ENCODE measurements at places on chromosomes 3 and 15.

GRCh38 chr3:140630866-140631265 lies 47.0 kb upstream of the TRIM42 start:
- DNase-seq = no peak

DNA sequence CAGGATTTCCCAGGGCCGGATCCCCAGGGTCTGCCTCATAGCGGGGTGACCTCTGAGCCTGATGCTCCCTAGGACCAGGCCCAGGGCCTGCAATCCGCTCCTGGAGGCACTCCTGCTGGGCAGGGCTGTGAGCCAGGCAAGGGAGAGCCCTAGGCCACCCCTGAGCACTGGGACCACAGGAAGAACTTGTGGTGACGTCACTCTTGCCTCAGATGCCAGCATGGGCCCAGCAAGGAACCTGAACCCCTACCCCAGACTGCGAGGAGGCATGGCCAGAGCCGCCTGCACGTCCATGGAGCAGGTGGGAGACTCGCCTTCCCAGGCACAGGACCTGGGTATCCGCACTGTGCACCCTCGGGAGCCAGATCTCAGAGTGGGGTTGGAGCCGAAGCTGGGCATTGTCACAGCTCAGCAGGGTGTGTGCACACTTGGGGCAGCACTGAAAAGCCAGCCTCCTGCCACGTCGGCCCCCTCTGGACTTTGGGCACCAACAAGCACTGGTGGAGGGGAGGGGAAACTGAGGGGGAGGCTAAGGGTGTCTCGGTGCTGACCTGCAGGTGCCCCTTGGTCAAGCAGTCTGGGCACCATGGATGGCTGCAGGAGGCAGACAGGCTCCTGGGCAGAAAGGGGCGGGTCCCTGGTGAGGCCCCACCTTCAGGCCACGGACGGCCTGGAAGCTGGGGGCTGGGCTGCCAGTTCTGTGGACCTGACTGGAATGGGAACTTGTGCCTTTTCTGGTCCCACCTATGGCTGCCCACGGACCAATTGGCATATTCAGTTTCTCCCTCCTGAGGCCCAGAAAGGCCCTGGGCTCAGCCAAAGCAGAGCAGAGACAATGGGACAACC lies 49.3 kb downstream of the SLC6A20 start:
- DNase-seq = no peak

GRCh38 chr3:36741285-36741684 lies 23.1 kb downstream of the DCLK3 start:
- DNase-seq = no peak

DNA sequence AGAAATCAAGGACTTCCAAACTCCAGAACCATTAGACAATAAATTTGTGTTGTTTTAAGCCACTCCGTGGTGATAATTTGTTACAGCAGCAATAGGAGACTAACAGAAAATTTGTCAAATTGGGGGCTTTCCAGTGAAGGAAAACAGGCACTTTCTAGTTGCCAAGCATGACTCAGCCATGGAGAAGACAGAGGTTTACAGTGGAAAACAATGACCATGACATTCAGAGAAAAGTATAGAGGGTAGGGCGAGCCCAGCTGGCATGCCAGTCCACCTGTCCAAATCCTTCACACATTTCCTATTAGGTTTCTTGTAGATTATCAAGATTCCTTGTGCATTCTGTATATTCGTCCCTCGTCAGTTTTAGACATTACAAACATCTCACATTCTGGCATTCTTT lies 24.9 kb downstream of the SLCO2A1 start:
- no peak for DNase-seq

- DNase-seq = peak; percentile 31
These were observed 14.4 kb downstream of the ATP13A3 start for GRCh38 chr3:194472290-194472920.

DNA sequence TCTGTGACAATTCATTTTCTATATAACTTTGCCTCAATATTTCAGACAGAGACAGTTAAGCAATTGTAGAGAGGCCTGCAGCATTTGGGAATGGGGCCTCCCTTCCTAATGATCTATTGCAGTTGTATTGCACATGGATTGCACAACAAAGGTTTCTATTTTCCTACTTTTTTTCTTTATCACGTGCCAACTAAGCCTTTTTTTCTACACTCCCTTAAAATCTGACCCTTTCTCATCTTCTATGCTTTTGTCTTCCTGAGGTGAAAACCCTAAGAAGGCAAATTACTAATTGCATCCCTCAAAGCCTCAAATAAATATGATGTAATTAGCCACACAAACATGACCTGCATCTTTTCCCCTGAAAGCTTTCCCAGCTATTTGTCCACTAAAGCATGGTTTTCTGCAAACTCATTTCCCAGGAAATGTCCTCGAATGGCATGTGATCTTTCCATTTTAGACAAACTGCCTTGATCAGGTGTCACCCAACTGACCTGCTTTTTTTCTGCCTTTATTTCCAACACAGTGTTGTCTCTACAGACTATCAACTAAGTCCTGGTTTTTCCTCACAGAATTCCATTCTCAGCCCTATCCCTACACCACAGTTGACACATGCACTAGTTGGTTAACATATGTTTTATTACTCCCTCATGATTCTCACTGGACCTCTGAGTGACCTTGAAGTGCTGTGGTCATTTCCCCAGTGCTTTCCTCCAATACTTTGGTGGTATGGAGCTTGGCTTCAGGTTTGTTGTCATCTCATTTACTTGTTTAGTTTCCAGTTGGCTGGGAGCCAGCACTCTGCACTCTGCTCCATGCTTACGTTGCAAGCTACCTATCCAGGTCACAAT lies 31.9 kb upstream of the TSC22D2 start:
- DNase-seq = no peak

- no peak for DNase-seq
These were observed 329.6 kb downstream of the UACA start for GRCh38 chr15:70433586-70434324.

DNA sequence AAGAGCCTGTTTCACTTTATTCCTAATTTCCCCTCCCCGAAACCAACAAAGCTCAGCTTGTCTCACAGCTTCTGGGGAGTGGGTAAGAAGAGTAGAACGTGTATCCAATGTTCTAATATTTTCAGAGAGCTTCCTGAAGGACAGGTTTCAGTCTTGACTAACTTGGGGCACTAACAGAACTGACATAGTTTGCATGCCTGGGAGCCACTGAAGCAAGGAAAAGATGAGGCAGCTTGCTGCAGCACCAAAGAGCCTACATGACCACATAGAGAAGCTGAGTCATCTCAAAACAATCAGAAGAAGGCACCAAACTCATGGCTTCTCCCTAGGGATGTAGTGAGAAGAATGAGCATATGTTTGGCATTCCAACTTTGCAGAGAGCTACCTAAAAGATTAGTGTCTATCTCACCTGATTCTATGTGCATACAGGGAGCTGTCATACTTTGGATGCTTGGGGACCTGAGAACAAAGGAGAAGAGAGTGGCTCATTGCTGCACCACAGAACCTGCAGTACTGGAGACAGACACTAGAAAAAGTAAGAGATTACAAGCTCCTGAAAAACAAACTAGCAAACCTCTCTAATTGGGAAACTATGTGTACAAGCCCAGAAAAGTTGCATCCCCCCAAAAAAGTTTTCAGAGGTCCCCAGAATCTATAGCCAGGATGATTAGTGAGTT lies 86.9 kb downstream of the DCLK3 start:
- DNase-seq = no peak

GRCh38 chr3:43727930-43728329 lies 37.2 kb downstream of the ABHD5 start:
- DNase-seq = no peak

- no peak for DNase-seq
These were observed 6.9 kb upstream of the PTX3 start for GRCh38 chr3:157429708-157430107.

All from HTR-8/SVneo (cell line).